CMK (cell line): ENCODE measurements at places on chromosomes 4 and X.

- DNase-seq = no peak
Observed at GRCh38 chrX:30971774-30972603, 82.9 kb upstream of the TAB3 start.

DNA sequence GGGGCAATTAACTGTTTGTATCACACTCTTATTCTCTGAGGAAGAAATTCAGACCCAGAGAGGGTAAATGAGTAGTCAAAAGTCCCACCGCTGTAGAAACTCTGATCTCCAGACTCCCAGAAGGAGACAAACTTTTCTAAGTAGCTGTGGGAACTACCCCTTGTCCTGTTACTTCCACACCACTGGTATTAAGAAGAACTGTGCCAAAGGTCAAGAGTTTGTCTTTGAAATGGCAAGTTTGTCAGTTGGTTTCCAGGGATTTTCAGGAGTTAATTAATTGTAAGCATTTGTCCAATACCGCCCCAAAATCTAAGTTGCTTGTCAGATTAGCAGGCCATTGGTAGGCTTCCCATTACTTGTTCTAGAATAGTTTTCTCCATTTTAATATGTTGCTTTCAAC, 85.7 kb downstream of the GC start:
- DNase-seq = no peak

DNA sequence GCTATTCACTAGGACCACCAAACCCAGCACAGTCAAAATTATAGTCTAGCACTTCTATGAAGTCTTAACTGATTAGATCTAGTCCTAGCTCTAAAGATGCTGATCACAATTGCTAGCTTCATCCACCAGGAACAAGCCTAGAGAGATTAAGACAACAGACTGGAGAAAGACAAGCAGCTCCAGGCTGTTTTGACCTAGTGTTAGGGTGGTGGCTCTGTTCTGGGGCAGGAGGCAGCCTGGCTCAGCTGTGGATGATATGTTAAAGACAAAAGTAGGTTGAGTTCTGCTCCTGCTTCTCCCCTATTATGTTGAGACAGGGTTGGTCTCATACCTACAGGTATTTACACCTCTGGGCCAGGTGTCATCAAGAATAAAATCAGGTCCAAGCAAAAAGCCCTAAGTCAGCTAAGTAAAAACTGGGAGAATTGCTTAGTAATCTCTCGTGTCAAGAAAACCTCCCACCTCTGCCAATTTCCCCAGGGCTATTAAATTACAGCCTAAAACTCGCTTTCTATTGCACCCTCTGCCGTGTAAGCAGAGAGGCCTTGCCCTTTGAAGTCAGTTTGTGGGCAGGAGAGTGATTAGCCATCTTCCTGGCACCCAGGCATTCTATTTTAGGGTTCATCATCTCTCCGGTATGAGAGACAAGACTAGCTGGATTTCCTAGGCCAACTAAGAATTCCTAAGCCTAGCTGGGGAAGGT, 39.9 kb downstream of the RAB40AL start:
- DNase-seq = no peak

- no peak for DNase-seq
Observed at GRCh38 chr4:155614111-155614762, 52.4 kb upstream of the GUCY1A1 start.

DNA sequence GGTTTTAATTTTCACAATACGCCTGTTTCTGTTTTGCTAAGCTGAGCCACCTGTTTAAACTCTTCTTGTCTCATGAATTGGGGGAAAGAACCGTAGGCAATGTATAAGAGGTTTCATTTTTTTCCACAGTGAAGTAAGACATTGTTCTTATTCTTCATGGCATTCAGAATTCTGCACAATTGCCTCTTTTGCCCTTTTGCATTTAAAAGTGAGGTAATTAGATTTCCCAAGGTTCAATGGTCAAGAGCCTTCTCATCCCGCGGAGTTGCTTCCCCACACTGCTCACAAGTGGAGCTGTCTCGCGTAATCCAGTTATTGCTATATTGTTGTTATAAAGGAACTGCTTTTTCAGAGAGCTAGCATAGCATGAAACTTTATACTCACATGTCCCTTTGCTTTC, 90.9 kb upstream of the SPRY1 start:
- DNase-seq = no peak

DNA sequence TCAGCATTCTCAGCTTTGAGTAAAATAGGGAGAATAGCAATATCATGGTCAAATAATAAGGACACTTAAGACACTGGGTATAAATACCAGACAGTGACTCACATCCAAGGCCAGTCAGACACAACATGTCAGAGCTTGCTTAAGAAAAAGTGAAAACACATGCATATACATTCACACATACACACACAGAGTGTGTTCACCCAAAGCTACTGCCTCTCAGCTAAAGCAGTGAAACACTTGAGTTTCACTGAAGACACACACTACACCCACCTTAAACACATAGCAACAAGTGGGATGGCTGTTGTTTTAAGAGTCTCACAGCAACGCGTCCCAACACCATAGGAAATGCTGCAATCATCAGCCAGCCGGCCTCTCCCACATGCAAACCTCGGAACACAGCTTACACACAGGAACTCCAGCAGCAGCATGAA, 14.4 kb downstream of the SHROOM4 start:
- DNase-seq = no peak

GRCh38 chr4:39525822-39526690, 1.2 kb downstream of the UGDH start:
- no peak for DNase-seq

DNA sequence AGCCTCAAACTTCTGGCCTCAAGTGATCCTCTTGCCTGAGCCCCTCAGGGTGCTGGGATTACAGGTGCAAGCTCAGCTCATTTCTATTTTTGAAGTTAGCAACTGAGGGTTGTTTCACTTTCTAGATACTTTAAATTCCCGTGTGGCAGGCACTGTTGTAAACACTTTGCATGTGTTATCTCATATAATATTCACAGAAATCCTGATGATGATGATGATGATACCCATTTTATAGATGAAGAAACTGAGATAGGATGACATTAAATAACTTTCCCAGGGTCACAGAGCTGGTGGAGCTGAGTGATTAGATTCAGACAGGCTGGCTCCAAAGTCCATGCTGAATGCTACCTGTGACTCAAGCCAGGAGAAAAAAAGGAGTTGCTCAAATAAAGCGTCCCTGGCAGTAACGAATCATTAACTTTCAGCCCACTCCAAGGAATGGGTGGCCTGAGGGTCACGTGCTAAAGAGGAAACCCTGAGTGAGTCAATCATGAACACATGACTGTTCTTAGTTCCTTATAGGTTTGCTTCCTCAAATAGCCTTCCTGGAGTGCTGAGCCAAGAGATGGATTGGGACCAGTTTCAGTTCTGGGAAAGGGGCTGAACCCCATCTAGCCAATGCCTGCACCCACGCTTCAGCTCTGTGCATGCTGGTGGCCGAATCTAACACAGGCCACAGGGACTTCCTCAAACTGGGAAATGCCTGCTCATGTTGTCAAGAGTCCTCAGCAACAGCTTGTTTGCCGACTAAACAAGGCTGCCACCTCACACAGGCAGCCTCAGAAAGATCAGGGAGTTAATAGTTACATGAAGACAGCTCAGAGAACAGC, 52.8 kb downstream of the RBM47 start:
- DNase-seq = peak; percentile 15

DNA sequence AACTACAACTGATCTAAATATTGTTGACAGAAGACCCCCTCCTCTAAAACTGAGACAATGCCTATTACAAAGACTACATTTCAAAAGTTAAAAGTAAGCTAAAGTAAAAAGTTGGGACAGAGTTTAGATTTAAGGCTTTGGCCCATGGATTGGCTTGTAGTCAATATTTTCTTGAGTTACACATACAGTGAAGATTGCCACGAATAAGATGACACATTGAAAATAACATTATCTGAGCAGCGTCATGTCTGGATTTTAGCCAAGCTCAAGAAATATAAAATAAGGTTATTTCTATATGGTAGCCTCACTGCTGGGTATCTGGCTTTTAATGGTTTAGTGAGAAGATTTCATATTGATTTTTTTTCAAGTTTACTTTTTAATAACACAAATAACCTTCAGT, 266.2 kb upstream of the LDB2 start:
- no peak for DNase-seq

DNA sequence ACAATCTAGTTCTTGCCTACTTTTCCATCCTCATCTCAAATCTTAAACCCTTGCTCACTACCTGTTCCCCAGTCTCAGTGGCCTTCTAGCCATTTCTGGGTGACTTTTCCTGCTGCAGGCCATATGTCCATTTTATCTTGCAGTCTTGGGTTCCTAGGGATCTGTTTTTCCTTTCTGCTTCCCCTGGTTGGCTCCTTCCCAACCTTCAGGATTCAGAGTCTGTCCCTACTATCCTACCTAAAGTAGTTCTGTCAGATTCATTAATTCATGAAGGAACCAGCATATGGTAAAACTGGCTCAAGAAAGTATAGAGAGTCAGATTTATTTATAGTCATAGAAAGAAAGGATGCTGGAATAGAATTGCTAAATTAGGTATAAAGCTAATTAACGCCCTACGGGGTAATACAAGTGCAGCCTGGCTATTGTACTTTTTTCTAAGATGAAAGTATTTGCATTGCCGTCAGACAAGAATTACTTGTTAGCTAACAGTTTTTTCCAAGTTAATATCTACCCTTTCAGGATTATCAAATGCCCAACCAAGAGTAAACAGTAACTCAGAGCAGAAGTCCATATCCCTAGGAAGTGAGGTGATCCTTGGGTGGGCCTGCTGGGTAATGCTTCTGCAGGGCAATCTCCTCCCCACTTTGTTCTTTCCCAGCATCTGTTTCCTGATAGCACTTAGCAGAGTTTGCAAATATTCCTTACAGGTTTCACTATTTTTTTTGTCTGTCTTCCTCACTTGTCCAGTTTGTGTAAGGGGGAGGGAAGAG, 63.6 kb downstream of the REPS2 start:
- no peak for DNase-seq

DNA sequence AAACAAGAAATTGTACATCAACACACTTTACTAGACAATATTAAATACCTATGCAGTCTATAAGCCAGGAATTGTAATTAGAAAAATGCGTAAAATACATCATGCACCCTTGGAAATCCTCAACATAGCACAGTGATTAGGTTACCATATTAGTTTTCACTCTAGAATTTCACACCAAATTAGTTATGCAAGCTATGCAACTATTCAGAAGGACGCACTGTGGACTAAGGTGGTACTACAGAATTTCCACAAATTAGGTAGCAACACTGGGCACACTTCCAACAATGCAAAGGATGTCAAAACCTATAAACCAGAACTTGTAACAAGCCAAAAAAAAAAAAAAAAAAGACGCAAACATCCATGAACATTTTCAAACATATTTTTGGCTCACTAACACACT, 71.1 kb upstream of the ZCCHC13 start:
- DNase-seq = no peak

- no peak for DNase-seq
Observed at GRCh38 chr4:8162625-8163024, 4.0 kb upstream of the ABLIM2 start.

DNA sequence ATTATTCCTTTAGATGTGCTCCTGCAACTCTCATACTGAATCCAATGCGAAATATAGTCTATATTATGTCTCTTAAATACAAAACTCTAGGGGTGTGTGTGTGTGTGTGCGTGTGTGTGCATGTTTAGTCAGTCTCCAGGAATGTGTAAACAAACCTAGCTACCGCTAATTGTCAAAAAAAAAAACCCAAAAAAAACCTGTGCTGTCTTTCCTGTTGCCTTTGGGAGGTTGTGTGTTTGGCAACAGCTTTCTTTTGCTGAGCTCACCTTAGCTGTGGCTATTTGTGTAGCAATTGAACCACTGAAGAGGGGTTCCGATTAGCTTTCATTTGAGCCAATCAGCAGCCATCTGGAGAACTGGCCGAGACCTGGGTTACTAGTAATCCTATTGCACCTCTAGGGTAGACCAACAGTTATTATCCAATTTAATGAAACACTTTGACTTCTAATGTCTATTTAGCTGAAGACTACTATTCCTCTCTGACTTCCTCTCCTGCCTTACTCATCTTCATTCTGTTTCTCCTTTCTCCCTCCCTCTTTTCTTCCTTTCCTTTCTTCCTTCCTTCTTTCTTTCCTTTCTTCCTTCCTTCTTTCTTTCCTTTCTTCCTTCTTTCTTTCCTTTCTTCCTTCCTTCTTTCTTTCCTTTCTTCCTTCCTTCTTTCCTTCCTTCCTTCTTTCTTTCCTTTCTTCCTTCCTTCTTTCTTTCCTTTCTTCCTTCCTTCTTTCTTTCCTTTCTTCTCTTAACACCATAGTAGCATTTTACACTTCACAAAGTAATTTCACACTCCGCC, 471.1 kb downstream of the GBA3 start:
- DNase-seq = no peak

DNA sequence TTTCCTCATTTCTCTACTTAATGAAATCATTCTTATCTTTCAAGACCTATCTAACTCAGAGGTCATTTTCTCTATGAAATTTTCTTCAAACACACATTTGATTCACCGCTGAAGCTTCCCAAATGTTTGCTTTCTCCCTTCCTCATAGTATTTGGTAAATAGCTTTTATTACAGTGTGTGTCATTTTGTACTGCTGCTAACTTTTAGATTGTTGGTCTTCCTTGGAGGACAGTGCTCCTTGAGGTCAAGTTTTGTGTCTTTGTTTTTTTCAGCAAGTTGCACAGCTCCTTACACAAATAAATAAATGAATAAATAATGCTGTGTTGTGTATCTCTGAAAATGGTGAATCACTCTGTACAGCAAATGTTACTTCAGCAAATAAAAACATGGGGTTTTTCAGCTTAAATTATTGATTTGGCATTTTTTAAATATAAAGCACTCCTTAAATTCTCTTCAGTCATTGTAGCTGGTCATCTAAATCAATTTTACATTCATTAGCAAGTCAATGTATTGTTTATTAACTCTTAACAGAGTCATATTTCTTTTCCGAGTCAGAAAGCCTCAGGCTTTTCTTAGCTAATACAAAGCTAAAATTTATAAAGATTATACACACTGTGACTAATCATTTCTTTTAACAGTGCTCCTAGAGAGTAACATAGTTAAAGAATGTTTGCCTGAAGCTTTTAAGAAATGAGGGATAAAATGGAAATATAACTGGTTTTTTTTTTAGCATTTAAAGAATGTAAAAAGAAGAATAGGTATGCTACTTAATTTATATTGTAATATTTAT, 30.1 kb upstream of the MAD2L1 start:
- DNase-seq = no peak
